ENCODE measurements at places on chromosomes 5 and 9.
A peak's percentile ranks its signal among the peaks of the same experiment; 100 is the strongest.

GRCh38 chr9:16143947-16144890, 591.4 kb downstream of the CCDC171 start:
- DNase-seq, result no peak

GRCh38 chr5:180271221-180271620, 20.7 kb downstream of the MAPK9 start:
- DNase-seq, result no peak

- peak; percentile 14 for DNase-seq
These were observed 990.4 kb upstream of the ACO1 start for GRCh38 chr9:31394015-31394473.

GRCh38 chr9:703392-703791, 138.1 kb upstream of the DMRT1 start:
- DNase-seq, result no peak

DNA sequence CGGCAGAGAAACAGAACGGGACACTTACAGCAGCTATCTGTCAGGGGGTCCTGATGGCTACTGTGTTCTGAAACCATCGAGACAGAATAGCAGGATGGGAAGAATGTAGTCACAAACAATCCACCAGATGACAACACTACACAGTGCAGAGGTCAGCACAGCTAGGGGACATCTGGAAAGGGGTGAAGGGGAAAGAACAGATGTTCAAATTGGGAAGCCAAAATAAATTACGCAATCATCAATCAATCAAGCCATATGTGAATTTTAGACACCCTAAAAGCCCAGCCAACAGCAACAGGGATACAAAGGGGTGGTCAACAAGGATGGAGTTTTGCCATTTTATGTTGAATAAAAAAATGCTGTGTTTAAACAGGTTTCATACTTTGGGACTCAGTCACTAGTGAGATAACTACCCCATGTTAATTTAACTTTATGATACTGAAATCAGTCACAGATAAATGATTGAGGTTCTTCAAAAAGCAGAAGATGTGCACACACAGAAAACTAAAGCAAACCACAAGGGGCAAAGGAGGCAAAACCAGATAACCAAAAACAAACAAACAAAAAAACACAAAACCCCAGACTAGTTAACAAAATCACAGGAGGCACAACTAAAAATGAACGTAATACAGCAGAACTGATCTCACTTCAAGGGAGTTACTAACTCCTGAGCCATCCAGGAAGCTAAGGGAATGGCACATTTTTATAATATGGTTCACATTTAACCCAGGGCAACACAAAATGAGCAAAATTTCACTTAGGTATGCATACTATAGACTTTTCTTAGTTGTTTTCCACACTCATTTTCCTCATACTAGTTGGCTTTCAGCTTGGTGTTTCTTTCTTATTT, 65.9 kb downstream of the HABP4 start:
- no peak for DNase-seq

GRCh38 chr9:37255944-37256862, 135.8 kb downstream of the ZCCHC7 start:
- no peak for DNase-seq

DNA sequence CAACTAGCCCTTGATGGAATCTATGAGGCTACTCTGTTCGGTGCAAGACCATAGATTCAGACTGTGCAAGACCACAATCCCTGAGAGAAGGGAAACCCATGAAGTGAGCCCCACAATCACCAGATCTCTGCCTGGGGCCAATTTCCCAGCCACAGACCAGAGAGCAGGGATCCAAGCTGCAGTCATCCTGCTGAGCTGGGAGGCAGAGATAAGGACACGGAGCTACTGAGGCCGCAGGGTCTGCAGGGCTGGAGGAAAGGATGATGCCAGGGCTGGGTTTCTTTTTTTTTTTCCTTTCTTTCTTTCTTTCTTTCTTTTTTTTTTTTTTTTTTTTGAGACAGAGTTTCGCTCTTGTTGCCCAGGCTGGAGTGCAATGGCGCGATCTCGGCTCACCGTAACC, 47.7 kb upstream of the FUBP3 start:
- DNase-seq, result no peak

DNA sequence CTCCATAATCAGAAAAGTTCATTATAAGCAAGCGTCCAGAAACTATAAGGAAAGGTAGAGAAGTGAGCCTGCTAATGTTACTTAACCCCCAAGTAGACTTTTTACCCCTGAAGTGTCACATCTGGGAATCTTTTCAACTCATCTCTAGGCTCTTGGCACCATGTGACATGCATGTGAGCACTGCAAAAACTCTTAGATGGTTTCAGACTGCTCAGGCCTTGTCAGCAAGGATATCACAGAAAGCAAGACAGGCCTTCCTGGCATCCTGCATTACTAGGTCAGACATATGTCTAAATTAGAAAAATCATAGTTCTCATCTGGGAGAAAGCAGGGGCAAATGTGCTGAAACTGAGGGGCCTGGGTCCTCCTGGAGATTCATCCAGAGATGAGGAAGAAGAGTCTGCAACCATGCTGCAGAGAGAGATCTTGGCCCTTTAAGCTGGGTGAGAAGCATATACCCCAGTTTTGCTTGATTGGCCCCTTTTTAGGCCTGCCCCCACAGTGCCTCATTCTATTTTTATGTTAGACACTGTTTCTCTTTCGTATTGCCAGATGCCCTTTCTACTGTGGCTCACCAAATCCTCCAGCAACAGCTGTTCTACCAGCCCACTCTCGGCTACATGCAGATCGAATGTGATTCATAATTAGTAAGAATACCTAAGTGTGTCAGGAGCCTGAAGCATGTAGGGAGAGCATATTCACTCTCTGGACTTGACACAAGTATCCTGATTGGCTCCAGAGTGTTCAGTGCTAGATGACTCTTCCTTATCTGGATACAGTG, 19.0 kb downstream of the TMEM8B start:
- DNase-seq, result peak; percentile 77

- no peak for DNase-seq
These were observed 220.4 kb downstream of the MAPKAP1 start for GRCh38 chr9:125486576-125486975.
